ENCODE measurements at places on chromosomes 5 and 9.

DNA sequence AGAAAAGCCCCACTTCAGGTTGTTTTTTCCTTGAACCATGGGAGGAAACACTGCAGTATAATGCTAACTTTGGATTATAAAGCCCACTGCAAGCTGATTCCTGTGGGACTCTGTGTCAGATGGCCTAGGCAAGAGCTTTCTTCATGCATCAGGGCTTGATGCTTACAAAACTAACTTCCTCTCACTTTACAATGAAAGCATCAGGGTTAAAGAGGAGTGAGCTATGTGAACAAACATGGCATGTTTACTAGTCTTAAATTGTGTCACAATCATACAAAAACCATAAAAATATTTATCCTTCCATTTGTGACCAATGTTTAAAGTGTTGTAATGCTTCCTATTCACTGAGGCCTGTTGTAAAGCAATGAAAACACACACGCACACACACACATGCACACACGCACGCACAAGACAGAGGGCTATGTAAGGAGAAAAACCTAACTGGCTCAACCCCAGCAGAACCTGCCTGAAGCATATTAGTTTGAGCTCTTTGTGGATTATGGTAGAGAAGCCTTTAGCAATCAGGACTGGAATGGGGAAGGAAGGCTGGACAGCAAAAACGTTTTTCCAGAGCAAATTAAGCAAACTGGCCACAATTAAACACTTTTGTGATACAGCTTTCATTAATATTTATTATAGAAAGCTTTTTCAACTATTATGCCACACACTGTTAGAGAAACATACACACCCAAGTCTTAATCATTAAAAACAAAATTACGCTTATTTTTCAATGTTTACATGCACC lies 122.2 kb downstream of the AUH start:
- no peak for DNase-seq

DNA sequence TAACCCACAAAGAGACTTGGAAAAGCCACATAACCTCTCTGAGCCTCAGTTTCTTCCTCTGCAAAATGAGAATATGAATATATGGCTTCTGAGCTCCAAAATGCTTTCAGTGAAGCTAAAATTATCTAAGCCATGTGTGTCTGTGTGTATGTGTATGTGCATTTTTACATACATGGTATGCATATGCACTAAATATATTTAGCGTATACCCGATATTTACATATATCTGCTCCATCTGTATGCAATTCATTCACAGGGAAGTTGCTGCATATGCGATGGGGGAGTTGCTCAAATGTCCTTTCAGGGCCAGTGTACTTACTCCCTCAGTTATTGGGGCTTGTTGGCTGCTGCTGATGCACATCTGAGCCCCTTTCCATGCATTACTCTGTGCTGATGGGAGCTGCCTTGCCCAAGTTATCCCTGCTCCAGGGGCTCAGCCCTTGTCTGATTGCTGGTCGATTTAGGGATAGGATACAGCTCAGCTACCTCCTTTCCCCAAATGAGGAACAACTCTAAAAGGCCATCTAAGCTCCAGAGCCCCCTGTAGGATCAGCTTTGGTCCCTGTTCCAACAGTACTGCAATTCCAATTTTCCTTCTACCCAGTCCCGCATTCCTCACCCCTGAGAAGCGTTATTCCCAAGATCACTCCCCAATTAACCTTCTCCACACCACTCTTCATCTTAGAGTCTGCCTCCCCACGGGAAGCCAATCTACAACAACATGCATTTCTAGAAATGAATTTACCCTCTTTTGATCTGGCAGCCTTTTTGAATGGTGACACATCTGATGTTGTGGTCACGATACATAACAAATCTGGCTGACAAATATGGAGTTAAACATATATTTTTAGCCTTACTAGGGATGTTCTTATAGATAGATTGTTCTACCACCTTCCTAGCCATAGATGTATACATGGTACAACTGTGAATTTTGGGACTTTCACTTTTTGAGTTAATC lies 15.9 kb downstream of the RHOBTB3 start:
- no peak for DNase-seq

DNA sequence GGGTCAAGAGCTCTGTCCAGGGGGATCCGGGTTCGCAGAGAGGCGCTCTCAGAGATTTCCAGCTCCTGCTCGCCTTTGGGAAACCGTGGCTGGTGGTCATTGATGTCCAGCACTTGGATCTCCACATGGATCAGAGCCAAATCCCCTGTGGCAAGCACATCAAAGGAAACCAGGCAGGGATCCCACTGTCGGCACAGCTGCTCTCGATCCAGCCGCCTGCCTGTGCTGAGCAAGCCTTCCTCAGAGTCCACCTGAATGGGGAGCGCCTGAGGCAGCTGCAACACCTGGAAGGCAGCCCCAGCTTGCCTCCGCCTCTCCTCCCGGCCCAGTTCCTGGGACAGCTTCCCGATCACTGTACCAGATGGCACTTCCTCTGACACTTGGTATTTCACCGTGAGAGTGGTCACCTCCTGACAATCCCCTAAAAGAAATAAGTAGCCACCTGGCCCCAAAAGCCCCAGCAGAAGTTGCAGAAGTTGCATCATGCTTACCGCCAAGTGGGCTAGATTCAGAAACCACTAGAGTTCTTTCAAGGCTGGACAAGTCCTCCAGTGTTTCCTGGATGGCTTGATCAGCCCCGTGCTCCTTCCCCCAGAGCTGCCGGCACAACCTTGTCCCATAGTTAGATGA lies 520 bp downstream of the PCDH12 start:
- no peak for DNase-seq

DNA sequence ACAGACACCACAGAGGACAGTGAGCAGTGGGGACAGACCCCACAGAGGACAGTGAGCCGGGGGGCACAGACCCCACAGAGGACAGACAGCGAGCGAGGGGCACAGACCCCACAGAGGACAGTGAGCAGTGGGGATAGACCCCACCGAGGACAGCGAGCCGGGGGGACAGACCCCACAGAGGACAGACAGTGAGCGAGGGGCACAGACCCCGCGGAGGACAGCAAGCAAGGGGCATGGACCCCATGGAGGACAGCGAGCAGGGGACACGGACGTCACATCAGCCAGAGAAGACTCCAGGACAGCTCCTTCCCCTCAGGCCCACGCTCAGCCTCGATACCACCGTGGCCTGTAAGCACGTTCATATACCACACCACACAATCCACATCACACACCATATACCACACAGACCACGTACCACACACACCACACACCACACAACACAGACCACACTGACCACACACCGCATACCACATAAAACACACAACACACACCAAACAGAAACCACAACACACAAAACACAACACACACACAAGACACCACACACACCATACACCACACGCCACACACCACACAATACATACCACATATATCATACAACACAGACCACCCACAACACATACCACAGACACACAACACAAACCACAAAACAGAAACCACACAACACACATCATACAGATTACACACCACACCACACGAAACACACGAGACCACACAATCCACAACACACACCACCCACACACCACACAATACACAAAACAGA lies 5.2 kb upstream of the ZDHHC11 start:
- DNase-seq, result peak; percentile 58

DNA sequence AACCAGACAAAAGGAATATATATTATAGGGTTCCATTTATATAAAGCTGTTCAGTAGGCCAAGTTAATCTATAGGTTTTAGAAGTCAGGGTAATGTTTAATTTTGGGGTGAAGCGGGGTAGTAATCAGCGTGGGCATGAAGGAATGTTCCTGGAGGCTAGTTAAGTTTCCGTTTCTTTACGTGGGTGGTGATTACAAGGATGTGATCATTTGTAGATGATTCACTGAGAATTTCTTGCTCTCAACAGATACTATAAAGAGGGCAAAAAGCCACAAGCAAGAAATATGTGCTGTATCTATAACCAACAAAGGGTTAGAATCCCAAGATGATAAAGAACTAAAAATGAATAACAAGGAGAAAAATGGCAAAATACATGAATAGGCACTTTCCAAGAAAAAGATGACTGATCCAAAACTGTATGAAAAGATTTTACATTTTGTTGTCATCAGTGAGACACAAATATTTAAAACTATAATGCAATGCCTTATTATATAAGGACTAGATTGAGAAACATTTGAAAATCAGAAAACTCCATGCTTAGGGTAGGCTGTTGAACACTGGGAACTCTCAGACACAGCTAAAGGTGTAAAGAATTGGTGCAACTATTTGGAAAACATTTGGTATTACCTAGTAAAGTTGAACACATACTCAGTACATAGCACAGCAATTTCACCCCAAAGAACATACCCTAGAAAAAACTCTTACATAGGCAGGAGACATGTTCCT lies 224.3 kb upstream of the S1PR3 start:
- no peak for DNase-seq

DNA sequence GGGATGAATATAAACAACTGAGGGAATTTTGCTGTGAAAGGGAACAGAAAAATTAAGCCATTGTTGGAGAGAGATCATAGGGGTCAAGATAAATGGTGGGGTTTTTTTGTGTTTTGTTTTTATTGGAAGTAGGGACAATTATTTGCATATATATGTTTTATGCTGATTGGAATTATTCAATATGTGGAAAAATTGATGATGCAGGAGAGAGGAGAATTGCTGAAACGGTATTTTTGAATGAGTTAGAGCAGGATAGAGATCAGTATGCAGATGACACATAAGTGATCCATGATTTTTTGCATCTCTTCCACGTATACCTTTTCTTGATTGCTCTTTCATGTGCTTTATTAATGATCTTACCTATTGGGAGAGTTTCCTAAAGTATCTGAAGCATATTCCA lies 67.5 kb downstream of the NIPBL start:
- DNase-seq, result no peak

- DNase-seq, result no peak
Observed at GRCh38 chr5:111960476-111961215, 203.7 kb upstream of the NREP start.
